ENCODE measurements at places on chromosomes 4 and X.

DNA sequence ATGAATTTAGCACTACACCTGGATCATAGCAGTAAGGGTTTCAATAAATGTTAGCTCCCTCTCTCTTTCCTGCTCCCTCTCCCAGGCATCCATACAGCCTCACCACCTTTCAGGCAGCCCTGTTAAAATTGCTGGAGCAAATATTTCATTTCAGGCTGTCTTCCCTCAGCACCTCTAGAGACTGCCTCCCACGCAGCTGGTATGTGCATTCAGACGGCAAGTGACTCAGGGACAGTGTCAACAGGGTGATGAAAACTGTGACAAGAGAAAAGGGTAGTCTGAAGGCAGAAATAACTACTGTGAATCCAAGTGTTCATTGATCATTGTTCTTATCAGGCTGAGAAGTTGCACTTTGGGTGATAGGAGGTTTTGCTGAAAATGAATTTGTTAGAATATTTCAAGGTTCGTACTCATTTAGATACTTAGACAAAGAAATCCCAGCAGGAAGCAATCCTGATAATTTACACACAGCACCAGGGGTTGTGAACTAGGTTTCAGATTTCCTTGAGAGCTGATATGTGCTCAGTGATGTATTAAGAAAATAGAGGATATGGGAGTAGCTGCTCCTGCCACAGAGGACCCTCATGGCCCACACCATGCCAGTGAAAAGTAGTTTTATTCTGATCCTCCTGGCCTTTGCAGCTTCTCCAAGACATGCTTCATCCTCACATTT, 424.2 kb downstream of the FGF13 start:
- no peak for DNase-seq

DNA sequence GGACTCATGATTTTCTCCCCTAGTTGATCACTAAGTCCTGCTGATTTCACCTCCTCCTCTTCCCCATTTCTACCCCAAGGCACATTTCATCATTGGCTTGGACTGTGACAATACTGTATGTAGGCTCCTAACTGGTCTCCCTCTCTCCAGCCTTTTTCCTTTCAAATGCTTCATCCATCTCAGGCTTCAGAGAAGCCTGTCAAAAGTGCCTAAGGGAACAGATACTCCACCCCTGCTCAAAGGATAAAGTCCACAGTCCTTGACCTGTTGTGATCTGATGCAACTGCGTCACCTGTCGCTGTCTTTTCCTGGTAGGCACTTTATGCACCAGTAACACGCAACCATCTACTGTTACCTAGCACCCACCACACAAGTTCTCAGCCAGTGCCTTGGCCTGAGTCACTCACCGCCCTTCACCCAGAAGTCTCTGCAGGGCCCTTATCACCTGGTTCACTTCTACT, 12.8 kb downstream of the SCARB2 start:
- no peak for DNase-seq

DNA sequence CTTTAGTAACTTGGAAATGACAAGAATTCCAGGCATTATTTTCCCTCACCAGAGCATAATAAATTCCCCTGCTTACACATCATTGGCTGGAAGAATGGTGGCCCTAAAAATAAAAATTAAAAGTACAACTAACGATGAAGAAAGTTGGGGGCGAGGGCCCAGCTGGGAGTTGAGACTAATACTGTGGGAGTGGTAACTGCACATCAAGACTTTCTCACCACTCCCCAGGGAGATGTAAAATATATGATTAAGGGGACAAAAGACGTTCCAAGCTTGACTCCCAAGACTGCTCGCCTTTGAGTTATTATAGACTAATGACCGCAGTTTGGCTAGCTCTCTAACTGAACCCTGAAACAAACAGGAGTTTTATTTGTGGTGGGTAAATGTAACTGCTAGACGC, 30.0 kb downstream of the SMIM31 start:
- DNase-seq, result no peak

DNA sequence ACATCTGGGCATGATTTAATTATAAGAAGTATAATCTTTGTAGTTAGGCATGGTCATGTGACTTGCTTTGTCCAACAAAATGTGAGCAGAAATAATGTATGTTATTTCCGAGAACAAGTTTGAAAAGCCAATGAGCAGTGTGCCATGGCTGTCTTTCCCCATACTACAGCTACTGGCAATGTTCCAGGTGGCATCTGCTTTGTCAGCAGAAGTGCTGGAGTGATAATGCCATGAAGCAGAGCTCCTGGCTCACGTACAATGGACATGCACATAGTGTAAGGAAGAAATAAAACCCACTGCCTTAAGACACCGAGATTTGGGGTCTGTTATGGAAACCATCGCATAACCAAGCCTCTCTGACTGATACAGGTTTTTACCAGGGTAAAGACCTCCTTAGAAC, 212.6 kb upstream of the RASGEF1B start:
- DNase-seq, result no peak

DNA sequence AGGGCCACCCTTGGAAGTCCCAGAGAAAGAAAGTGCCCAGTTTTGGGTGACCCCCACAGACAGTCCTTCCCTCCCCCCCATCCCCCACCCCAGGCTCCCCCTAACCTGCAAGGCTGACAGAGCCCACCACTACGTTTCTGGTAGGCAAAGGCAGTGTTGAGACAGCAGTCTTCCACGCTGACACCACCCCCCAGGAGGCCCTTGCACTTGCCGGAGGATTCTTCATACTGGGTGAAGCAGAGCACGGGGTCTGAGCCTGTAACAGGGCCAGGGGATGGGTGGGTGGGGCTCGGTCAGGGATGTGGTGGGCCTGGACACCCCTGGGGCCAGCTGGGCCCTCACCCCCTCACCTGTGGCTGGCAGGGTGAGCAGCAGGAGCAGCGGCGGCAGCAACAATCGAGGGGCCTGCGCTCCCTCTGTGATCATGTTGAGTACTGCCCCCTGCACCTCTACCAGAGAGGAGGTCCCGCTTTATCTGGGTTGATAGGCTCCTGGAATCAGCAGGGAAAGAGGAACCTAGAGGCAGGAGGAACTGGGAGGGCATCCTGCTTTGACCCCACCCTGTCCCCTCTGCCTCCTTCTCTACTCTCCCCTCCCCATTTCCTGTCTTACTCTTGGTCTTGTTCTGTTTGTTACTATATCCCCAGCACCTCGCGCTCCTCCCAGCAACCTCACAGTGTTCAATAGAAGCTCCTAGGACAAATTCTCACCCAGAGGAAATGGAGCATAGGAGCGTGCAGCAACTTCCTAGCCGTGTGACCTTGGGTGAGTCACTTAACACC, at the start of gene CFP:
Gene CFP, minus strand, starts transcription at position 512 of the 782 bp plus-strand sequence. Its CDS starts 86 bp downstream, at position 426.
- DNase-seq, result no peak

DNA sequence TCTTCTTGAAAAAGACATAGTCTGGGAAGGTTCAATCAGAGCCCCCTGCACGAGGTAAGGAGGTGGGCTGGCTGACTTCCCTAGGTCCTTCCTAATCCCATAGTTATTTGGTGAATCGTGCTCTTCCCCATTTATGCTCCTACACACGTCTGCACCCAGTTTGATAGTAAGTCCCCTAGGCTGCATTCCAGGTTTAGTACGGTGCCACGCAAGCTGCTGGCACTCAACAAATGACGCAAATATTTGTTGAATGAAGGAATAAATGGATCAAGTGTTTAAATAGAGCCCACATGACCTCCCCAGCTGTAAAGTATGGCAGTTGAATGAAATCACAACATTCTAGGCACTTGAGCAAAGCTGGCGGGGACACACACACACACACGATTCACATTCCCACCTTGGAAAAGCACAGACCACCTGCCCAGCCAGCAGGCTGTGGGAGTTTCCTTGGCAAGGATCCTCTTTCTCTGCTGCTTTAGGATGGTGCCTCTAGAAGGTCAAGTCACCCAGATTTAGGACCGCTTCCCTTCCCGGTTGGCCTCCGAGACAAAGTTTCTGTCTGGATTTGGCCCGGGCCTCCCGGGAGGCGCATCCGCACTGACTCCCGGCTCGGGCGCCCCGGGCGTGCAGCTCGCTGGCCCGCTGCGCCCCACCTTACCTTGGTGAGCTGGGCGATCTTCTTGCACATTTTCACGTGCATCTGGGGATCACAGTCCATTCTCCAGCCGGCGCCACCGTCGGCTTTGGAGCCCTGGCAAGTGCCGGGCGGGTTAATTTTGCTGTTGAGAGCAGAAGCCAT, 721 bp downstream of the FAM184B start:
- no peak for DNase-seq

- no peak for DNase-seq
These were observed 61.2 kb downstream of the CDS1 start for GRCh38 chr4:84644087-84644486.
